ENCODE measurements at places on chromosomes 11 and 22.

- no peak for DNase-seq
Measured at GRCh38 chr11:71426413-71426812, 21.8 kb downstream of the DHCR7 start.

DNA sequence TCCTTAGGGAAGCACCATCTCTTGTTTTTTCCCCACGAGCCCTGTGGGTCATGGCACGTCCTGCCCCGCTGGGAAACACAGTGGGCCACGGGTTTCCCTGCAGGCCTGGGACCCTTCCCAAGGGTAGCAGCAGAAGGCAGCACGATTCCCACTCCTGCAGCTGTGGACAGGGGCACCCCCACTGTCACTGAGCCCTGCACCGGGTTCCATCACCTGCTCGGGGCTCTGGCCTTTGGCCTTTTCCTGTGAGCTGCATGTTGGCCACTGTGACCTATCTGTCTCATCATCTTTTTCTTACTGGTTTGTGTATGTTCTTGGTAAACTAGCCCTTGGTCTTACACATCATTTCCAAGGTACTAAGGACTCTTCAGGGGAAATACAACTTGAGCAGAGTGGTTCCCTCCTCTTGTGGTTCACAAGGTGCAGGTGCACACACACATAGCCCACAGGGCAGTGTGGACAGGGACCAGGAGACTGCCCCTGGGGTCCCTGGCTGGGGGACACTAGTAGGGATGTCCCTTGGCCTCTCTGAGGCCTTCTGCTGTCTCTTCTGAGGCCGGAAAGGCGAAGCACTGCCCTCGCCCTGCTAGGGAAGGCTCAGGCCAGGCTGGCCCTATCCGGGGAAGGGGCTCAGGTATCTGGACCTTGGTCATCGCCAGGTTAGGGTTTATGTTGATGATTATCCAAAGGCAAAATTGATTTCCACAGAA, 19.0 kb upstream of the TXNRD2 start:
- no peak for DNase-seq

DNA sequence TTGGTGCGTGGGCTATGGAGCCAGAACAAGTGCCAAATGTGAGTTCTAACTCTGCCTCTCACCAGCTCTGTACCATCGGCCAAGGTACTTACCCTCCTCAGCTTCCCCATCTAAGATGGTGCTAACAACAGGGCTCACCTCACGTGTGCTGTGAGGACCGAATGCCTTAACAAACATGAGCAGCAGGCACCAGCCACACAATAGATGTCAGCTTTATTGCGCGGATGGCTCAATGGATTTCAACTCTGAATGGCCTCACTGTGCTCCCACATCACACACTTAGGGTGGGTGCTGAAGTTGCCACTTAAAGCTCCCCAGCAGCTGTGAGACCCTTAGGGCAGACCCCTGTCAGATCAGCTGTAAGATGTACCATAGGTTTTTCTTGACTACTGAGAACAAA, 24.1 kb downstream of the RELT start:
- no peak for DNase-seq

DNA sequence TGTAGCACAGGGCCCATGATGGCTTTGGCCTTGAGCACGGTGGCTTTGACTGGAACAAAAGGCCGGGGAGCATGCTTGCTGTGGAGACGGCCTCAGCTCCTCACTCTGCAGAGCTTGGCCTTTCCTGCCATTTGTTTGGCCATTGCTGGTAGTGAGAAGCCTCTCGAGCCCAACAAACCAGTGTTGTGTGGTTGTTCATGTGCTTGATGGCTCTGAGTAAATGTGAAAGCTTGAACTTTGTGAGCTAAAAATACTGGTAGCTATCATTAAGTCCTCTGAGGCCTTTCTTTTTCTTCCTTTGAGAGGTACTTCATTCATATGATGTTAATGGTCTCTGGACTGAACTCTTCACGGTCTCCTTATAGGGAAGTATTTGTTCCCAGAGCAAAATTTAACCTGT, 39.6 kb downstream of the NAT10 start:
- no peak for DNase-seq

- no peak for DNase-seq
Measured at GRCh38 chr11:85257837-85258236, 369.3 kb downstream of the DLG2 start.

- DNase-seq = no peak
Measured at GRCh38 chr11:69373251-69373635, 79.3 kb downstream of the MYEOV start.

GRCh38 chr22:40211476-40212054, 33.8 kb downstream of the TNRC6B start:
- DNase-seq = no peak

- DNase-seq = peak; percentile 50
Measured at GRCh38 chr11:88535916-88536547, 198.5 kb upstream of the CTSC start.

DNA sequence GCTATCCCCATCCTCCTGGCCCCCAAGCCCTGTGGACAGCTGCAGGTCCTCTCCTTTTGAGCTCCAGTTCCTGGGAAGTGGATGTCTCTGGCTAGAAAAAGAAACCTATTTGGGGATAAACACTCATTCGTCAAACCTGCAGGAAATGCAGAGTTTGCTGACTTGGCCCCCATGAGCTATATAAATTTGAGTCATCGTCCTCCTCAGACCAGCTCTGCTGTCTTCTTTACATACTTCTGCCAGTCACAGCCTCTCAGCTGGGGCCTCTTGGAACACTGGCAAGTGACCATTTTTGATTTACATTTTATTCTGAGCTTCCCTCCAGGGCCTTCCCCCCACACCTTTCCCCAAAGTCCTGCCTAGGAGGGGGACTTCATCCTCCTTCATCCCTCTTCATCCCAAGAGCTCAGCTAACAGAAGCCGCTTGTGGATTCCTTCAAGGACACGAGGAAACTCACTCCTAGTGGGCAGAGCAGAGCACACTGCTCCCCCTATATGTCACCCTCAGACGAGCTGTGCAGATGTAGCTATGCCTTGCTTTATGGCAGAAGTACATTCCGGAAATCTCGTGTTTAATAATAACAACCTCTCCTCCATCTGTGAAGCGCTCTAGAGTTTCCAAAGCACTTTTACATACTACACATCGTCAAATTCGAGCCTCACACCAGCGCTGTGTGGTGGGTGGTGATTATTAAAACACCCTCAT, 131.8 kb downstream of the FEZ1 start:
- peak; percentile 44 for DNase-seq

DNA sequence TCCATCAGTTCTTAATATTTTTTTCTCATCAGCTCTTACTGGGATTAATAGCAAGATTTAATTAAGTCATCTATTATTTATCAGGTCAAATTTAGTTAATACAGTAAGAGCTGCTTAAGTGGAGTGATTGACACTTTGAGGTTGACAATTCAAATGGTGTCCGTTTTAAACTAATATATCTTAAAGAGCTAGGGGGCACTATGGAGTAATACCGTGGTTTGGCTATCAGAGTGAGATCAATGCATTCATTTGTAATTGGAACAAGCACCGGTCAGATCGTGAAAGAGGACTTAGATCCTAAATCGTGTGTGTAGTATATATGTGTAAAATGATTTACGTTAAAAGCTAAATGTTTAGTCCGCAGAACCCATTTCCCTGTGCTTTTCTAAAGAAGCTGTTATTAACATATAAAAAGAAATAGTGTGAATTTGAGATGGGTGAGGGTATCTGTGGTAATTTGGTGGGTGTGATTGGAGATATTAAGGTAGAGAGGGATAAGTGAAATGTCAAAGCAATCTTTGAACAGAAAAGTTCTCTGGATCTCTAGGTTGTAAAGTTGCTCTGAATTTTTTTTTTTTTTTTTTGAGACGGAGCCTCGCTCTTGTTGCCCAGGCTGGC, 2.3 kb downstream of the SIK2 start:
- DNase-seq = no peak

DNA sequence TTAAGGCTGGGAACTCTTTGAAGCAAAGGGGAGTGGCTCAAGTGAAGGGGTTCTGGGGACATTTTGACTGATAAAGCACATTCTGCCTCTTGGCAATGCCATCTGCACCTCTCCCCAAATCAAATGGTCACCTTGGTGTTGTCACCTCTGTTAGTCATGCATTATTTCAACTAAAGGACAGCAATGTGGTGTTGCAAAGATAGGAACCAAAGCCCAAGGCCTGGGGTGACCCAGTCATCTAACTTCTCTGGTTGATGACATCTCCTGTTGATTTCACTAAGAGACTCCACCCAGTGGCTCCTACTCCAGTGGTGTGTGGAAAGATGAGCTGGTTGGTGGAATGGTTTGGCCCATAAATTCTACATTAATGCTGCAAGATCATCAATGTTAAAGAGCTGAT, 7.8 kb upstream of the MS4A1 start:
- DNase-seq = no peak

GRCh38 chr11:41868606-41869005, 409.2 kb upstream of the LRRC4C start:
- DNase-seq = no peak

GRCh38 chr11:65826984-65827735, 6.6 kb upstream of the SNX32 start:
- DNase-seq = no peak

DNA sequence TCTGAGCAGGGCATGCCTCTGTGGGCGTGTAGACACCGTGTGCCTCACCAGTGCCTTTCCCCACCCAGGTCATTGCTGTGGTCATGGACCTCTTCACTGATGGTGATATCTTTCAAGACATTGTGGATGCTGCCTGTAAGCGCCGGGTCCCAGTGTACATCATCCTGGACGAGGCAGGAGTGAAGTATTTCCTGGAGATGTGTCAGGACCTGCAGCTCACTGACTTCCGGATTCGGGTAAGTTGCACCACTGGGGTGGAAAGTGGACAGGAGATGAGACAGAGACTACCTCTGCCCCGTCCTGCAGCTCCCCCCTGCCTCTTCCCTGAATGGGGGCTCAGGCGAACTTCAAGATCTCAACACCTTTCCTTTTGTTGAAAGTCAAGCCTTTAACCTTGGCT, 24.3 kb downstream of the FAM83F start:
- no peak for DNase-seq

DNA sequence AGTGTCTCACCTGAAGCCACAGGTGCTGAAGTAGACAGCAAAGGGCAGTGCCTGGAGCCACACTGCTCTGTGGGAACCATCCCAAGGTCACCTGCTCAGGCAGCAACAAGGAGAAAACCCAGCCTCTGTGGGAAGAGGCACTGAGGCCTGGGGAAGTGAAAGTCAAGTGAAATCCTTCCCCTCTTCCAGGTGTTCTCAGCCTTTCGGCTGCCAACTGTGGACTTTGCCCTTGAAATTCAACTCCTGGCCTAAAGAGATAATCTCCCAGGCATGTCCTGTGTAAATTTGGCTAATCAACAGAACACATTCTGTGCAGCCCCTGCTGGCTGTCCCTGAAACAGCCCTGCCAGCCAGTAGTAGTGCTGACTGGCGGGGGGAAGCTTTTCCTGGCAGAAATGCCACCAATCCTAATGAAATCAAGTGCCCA, 112.1 kb downstream of the RPL27A start:
- DNase-seq = no peak

- DNase-seq = no peak
Measured at GRCh38 chr11:43269254-43269918, 42.4 kb upstream of the API5 start.

- DNase-seq = peak; percentile 84
Measured at GRCh38 chr11:118171269-118172062, 5.0 kb downstream of the SCN2B start.

DNA sequence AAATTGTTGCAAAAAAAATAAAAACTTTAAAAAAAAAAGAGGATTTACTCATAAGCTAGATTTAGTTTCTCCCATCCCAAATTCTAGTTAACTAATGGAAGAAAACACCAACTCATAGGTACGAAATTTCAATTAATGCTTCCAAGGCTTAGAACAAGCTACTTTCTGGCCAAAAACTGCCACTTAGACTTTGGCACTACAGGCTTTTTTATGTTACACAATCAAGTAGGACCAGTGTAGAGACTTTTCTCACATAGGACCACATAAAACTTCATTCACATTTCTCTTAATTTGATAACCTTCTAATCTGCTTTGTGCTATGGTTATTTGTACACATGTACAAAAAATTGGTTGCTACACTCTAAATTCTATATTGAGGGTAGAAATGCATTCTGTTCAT, 3.1 kb downstream of the ST13 start:
- DNase-seq = no peak

DNA sequence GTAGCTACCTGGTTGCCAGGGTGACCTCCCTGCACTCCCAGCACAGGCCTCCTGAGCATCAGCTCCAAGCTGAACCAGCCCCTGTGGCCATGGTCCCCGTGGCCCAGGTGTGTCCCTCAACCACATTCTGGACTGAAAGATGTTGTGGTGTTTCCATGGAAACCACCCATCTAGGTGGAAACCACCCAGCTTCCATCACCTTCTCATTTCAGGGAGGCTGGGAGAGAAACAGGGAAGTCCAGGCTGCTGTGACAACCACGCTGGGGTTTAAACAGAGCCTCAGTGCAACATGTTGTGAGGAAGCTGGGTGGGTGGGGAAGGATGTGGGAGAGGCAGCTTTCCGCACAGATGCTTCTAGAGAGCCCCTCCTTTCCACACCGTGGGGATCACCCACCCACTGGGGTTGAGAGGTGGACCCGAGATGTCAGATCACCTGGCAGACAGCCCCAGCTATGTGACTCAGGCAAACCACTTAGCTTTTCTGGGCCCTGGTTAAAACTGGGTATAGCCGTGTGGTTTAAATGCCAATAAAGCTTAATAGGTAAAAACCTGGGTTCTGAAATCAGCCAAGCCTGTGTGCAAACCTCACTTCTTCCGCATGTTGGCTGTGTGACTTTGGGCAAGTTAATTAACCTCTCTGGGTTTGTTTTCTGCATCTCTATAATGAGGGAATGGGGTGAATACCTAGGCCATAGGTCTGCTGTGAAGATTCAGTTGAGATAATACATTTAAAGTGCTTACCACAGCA, 46.4 kb downstream of the CD82 start:
- DNase-seq = no peak

GRCh38 chr11:93655047-93655446, 6.4 kb upstream of the CEP295 start:
- no peak for DNase-seq

DNA sequence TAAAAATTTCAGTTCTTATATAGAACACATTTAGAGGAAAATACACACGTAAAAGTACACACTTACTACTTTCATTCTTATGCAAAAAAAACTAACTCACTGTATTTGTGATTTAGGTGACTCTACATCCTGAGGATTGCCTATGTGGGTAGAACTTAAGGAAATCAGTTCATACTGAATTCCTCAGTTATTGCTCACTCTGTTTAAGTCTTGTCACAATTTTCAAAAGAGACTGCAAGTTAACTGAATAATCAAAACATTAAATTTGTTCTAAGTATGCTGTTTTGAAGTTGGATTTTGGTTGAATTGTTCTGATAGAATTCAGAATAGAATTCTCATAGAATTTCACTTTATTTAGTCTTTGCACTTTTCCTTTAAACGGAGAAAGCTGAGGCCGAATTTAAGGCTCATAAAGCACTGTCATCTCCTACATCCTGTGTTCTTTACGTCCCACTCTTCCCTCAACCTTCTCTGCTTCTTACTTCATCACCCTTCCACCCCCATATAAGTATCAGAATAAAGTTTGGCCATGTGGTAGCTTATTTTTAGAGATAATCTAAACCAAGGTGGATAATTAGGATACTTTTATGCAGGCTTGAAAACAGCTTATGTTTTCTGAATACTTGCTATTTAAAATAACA, 59.8 kb downstream of the APOL5 start:
- DNase-seq = peak; percentile 43

- no peak for DNase-seq
Measured at GRCh38 chr22:21759093-21759492, 23.5 kb upstream of the YPEL1 start.

All from AG08396 (cell line).